ENCODE measurements at places on chromosomes 4 and X.
A peak's percentile ranks its signal among the peaks of the same experiment; 100 is the strongest.

DNA sequence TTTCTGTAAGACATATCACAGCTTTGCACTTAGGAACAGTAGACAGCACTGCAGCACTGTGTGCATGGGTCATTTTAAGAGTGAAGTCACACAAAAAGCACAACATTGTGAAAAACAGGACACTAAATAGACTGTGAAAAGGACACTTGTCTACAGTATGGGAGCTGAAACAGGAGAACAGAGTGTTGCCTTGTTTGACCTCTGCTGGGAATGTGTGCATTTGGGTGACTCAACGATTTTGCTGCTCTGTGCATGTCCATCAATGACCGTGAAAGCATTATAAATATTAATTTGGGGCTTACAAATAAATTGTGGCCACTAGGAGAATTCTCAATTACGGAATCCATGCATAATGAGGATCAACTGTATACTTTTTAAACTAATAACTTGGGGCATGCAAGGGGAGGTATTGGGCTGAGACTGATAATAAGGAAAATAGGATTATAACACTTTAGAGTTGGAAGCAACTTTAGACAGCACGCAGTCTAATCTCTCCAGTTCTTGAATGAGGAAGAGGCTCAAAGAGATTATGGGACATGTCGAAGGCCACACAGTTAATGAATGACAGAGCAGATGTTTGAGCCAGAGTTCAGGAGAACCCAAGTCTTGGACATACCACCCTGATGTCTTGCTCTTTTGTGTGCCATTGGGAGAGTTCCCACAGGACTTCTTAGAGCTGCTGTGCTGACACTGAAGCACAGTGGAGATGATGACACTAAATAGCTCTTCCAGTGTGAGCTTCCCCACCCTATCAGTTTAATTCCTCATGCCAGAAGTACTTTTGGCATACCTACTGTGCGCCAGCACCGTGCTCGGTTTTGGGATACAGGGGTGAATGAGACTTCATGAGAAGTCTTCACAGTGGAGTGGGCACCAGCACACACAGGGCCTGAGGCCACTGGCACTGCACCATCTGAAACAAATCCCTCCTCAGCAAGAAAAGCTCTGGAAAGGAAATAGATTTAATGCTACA, 79.3 kb downstream of the FRAS1 start:
- DNase-seq: no peak

- no peak for DNase-seq
Observed at GRCh38 chr4:98421111-98421510, 159.9 kb downstream of the RAP1GDS1 start.

GRCh38 chr4:145822581-145822980, 116.0 kb downstream of the ZNF827 start:
- no peak for DNase-seq

- DNase-seq: no peak
Observed at GRCh38 chrX:68574240-68574639, 73.2 kb upstream of the STARD8 start.

- no peak for DNase-seq
Observed at GRCh38 chr4:41050116-41050515, 164.2 kb downstream of the APBB2 start.

- no peak for DNase-seq
Observed at GRCh38 chr4:64341711-64342110, 67.5 kb downstream of the TECRL start.

- no peak for DNase-seq
Observed at GRCh38 chr4:86749121-86749520, 100.1 kb downstream of the SLC10A6 start.

DNA sequence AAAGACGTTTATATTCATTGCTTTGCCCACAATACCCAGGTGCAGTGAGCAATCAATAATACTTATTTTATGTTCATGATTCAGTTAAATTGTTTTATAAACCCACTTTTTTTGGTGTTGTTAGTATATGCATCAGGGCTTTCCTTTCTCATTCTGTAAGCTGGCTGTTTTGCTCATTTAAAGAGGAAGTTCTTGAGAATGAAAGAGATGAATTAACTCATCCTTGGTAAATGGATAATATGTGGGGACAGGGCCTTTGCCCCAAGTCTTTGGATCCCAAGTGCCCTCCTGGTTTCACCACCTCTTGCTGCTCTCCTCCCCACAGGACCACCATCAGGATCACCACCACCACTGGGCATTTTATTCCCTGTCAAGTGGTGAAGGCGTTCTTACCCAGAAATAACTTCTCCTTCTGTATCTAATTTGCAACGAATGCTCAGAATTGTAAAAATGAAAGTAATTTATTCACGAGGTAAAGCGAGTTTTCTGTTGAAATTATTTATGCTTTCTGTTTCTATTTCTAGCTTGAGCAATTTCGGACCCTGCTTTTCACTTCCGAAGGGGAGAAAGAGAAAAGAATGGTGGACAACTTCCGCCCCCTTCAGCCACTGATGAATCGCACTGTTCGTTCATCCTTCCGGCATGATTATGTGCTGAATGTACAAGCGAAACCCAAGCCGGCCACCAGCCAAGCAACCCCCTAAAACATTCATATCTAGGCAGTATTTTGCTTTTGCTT, 8.2 kb upstream of the ZRSR2 start:
- DNase-seq: no peak

DNA sequence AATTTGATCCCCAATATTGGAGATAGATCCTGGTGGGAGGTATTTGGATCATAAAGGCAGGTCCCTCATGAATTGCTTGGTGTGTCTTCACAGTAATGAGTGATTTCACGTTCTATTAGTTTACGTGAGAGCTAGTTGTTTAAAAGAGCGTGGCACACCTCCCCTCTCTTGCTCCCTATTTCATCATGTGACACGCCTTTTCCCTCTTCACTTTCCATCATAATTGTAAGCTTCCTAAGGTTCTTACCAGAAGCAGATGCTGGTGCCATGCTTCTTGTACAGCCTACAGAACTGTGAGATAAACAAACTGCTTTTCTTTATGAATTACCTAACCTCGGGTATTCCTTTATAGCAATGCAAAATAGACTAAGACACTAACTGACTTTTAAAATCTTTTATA, 34.0 kb upstream of the FMR1 start:
- no peak for DNase-seq

- DNase-seq: no peak
Observed at GRCh38 chr4:14994242-14994641, 8.0 kb upstream of the CPEB2 start.

DNA sequence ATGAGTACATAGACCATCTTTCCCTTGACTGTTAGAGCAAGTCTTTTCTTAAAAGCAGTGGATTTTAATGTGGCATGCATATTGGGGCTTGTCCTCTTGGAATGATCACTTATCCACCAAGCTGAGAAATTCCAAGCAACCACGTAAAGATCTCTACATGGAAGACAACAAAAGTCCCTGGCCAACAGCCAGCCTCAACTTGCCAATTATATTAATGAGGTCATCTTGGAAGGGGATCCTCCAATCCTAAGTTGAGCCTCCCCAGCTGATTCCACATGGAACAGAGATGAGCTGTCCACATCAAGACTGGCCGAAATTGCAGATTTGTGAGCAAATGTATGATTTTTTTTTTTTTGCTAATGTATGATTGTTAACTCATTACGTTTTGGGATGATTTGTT, 20.6 kb upstream of the FTHL17 start:
- no peak for DNase-seq

DNA sequence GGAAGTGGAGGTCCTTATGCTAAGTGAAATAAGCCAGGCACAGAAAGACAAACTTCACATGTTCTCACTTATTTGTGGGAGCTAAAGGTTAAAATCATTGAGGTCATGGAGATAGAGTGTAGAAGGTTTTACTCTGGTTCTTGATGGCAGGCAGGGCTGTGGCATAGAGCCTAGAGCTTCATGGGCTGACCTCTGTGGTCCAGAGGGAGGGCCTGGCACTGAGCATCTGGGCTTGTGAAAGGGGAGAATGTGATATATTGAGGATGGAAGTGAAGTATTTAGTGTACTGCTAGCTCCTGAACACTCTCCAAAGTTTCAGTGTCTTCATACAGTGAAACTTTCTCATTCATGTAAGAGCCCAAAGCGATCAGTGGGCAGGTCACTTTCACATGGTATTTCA, 71.3 kb upstream of the ANXA3 start:
- no peak for DNase-seq

GRCh38 chrX:118736394-118737010, 9.1 kb downstream of the IL13RA1 start:
- no peak for DNase-seq

DNA sequence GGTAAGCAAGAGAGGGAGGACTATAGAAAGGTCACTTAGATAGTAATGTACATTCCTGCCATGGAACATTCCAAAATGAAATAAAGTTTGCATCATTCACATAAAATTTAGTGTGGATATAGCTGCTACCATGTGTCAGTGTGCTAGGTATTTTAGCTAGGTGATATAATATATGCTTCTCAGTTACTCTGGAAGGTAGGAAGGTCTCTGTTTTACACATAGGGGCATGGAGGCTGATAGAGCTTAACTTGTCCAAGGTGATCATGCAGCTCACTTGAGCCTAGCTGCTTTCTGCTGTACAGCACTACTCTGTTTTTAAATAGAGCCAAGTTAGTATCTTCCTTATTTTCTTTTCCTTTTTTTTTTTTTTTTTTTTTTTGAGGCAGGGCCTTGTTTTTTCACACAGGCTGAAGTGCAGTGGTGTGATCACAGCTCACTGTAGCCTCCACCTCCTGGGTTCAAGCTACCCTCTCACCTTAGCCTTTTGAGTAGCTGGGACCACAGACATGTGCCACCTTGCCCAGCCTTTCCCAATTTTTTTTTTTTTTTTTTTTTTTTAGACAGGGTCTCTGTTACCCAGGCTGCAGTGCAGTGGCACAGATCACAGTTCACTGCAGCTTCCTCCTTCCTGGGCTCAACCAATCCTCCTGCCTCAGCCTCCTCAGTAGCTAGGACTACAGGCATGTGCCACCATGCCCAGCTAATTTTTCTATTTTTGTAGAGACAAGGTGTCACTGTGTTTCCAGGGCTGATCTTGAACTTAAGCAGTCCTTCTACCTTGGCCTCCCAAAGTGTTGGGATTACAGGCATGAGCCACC, 10.4 kb downstream of the AFF1 start:
- DNase-seq: no peak

DNA sequence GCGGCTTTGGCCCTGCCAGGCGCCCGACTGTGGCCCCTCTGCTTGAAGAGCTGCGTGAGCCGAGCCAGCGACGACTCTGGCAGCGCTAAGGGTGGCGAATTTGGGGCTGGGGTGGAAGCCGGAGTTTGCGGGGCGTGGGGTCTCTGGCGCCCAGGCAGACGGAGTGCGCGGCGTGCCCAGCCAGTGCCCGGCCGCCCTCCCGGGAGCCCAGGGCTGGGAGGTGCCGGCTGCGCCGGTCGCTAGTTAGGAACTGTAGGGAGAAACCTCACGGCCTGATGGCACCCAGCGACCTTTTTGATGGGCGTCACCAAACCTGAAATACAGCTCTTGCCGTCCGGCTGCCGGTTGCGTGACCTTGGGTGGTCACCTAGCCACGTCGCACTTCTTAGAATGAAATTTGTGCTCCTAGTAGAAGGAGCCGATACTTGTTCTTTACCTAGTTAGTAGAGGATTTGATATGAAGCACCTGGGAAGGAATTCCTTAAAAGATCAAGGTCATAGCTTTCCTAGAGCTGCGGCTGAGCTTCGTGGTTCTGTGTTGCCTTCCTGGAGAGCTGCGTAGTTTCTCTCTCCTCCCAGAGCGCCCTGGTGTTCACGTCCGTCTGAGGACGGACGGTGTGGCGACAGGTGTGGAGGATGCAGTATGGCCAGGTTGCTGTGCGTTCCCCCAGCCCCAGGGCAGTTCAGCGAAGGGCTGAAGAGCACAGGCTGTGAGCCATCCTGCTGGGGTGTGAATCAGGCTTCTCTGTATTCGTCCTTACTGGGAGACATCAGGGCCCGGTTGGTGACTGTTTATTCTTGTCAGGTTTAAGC, 680 bp downstream of the MAEA start:
- DNase-seq: no peak

DNA sequence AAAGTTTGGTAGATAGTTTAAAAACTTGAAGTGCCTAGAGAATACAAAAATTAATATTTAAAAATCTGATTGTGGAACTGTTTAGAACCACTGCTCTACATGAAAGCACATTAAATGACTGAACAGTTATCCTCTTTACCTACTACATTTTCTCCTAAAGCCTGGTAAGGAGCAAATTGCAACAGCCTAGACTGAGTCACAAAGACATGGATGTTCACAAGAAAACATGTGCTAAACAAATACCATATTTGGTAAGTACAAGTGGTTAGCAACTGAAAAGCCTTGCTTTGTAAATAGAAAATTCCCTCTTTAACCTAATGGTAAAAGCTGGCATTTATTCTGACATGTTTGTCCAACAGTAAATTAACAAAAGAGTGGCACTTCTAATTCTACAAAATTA, 203.1 kb downstream of the FBXO8 start:
- DNase-seq: no peak

DNA sequence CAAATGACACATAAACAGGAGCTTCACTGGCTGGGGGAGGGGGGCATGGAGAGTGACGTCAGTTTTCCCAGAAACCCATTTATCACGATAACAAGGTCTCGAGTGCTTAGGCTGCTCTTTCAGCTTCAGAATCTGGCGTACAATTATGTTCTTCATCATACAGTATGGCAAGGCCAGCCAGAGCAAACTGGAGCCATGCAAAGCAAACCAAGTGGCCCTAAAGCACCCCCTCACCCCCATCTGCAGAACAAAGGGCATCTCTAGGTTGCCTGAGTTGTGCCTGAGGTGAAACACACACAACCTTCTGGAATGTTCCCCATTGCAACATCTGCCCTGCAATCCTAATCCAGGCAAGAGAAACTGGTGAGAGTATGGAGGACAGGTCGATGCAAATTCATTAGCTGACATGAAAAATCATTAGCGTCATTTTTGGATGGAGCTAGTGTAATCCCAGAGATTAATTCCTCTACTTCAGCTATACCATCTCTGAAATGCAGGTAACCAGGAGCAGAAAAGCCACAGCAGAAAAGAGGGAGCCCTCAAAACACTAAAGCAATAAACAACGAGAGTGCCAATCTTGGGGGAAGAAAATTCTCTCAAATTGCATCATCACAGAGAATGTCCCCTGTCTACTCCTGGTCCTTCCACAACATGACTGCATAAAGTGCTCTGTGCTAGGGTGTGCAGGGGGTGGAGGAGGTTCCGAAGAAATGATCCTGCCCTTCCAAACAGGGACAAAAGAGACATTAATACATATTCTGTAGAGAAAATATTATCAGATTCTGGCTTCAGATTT, 1.8 kb downstream of the SEPTIN6 start:
- peak; percentile 73 for DNase-seq

DNA sequence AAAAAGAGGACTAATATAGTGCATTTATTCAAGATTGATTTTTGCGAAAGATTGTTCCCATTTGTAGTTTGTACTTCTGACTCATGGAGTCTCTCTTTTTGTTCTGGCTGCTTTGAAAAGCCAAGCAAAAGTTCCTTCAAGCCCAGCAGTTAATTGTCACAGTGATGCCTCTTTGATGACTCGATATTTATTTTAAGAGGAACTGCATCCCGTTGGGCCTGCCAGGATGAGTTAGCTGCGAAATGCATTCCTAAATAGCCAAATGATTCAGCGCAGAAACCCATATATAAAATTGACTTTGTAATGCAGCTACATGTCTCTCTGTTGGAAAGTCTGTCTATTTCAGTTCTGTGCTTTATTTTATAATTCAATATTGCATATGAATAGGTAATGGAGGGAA, 295.1 kb downstream of the GBA3 start:
- DNase-seq: no peak

- no peak for DNase-seq
Observed at GRCh38 chrX:108131471-108131870, 39.9 kb downstream of the ATG4A start.
